Stimulated activated CD8-positive, alpha-beta memory T cell treated with anti-CD3 and anti-CD28 coated beads, Interleukin-7, amount 100 ng/mL, for 1 hour (primary cell): ENCODE measurements at places on chromosomes 1 and 21.

GRCh38 chr1:39043513-39043912, 17.4 kb downstream of the NDUFS5 start:
- DNase-seq, result no peak

DNA sequence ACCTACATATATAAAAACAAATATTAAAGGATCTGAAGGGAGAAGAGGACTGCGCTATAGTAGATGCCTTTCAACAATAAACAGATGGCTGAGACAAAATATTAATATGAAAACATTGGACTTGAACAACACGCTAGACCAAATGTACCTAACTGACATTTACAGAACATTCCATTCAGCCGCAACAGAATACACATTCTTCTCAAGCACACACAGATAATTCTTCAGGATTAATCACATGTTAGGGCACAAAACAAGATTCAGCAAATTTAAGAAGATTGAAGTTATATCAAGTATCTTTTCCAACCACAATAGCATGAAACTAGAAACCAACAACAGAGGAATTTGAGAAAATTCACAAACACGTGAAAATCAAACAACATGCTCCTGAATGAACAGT, 741.4 kb downstream of the ADGRL2 start:
- DNase-seq, result no peak

GRCh38 chr1:182656842-182657397, 27.5 kb downstream of the RGS8 start:
- no peak for DNase-seq

- DNase-seq, result no peak
Observed at GRCh38 chr1:20511518-20512428, 3.8 kb upstream of the MUL1 start.

DNA sequence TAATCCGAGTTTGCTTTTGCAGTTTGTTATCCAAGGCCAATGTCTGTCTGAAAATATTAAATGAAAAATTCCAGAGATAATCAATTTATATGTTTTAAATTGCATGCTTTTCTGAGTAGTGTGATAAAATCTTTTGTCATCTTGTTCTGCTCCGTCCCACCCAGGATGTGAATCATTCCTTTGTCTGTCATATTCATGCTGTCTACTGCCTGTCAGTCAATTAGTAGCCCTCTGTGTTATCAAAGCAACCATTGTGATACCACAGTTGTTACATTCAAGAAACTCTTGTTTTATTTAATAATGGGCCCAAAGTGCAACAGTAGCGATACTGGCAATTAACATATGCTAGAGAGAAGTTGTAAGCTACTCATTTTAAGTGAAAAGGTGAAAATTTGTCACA, 819.3 kb downstream of the BRINP3 start:
- no peak for DNase-seq

DNA sequence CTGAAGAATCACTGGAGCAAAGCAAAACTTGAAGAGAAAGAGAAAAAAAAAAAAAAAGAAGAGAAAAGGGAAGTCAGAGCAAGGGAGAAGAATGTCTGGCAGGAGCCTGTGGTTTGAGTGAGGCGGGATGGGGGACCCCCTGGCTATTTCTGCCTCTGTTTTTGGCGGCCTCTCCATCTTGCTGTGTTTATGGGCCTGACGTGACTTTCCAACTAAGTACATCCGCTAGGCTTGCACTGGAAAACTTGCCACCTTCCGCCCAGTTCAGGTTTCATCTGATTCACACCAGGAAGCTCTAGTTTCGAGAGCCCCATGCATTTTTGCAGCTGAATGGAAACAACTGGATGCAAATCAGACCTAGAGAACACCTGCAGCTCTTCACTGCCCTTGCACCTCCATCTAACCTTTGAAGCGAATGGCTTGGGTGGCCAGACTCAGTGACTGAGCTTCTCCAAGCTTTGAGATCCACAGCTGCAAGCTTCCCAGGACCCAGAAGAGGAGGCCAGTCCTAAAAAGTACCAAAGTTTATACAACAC, 28.0 kb downstream of the TBX15 start:
- no peak for DNase-seq
